Cardiac fibroblast (primary cell): ENCODE measurements at places on chromosomes 11 and 22.

GRCh38 chr11:101508370-101508769, 75.4 kb downstream of the TRPC6 start:
- no peak for DNase-seq

DNA sequence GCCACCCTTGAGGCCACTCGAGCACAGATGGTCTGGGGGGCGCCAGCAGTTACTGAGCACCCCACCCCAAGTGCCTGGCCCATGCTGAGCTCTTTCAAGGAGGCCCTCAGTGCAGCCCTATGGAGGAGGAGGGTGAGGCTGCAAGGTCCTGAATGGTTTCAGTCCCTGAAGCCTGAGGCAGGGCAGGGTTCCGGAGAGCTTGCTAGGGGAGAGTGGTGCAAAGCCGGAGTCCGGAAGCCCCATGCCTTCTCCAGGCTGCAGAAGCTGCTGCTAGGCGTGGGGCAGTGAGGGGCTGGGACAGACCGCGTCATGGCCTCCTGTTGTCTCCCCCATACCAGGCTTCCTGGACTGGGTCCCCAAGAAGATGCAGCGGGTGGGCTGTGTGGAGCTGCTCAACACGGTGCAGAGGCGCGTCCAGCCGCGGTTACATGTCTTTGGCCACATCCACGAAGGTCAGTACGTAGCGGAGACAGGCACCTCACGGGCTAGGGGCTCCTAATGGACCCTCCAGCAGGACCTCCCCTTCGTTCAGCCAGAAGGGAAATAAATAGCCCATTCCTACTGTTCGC, 90.6 kb downstream of the MPPED1 start:
- no peak for DNase-seq

DNA sequence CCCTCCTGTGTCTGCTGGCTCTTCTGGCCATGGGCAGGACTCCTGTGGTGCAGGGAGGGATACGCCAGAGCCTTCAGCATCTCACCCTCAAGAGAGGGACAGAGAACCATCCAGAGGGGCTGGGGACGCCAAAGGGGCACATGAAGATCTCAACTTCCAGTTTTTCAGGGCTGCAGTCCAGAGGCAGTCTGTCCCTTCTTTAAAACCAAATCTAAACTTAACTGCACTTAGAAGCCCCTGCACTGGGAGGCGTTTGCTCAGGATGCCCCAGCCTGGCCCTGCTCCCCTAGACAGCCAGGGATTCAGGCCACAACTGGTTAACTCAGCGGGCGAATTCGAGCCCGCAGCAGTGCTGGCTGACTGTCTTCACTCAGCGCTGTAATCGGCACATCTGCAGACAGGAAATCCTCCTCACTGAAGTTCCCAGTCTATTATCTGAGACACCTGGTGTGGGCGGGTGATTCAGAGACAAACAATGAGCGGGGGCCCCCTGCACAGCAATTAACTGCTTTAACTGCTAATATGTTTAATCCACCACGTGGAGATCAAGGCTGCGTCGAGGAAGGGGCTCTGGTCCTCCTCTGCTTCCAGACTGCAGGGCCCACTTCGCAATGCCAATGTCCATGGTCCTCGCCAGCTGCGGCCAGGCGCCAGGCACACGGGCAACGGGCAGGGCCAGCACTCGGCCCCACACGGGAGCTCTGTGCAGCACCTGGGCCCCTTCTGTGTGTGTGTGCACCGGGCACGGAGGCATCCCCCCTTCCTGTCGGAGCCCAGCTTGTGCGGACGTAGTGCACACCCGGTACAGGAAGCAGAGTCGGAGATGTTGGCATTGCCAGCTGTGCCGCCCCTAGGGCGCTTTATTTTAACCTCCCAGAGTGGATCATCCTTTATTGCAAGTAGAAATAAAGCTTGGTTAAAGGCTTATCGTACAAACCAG, 36.9 kb upstream of the GNB1L start:
- DNase-seq: peak; percentile 88

DNA sequence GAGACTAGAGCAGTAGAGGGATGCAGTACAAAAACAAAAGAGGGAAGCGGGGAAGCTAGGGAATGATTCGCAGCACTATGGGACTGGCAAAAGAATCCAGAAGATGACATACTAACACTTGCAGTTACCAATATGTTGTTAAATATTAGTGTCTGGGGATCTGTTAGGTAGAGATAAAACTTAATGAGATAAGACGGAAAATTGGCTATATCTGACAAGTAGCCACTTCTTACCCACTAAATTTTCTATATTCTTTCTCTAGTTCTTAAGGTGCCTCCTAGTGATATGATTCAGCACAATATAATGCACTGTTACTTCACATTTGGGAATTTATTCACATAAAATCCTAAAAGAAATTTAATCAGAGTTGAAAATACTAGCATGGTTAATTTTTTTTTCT, 30.8 kb downstream of the CCDC90B start:
- DNase-seq: no peak

DNA sequence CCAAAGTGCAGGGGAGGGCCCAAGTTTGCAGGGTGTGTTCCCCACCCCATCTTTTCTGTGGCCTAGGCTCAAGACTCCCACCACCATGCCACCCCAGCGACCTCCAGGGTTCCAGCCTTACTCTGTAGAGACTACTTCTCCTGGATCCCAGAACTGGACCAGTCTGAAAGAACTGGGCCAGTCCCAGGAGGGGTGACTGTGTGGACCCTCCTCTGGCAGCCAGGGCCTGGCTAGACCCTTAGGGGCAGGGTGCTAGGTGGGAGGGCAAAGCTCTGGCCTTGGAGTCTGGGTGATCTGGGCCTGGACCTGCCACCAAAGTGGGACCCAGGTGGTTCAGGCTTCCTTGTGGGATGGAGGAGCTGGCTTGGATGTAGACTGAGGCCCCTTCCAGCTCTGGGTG, 41.8 kb upstream of the ACCSL start:
- DNase-seq: no peak
